ENCODE measurements at places on chromosomes 5 and 9.

DNA sequence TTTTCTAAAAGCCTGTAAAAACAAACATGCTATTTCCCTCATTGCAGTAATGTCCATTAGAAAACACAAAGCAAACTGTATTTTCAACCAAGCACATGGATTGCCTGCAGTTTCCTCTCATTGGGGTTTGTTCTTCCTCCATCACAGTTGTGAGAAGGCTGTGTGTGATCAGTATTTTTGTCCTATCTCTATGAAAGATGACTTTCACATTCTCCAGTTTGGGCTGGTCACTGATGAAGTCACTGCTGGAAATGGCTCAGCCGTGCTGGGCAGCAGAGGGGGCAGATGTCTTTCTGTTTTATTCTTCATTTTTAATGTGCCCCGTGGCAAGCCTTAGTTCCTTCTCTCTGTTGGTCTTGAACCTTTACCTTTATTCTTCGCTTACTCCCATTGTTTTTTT is 288.9 kb upstream of the MPDZ start:
- H3K27ac ChIP-seq, result no peak overlapping the region
- H3K27me3 ChIP-seq, result no peaks in the 10 kb centered on the region
- DNase-seq, result no peak
- no peaks in the 10 kb centered on the region for H3K4me1 ChIP-seq
- no peaks in the 10 kb centered on the region for H3K36me3 ChIP-seq

GRCh38 chr5:151682240-151682639 is 4.5 kb downstream of the SPARC start:
- H3K27me3 ChIP-seq, result no peaks in the 10 kb centered on the region
- H3K4me1 ChIP-seq, result no peaks in the 10 kb centered on the region
- no peaks in the 10 kb centered on the region for H3K36me3 ChIP-seq
- no peak overlapping the region for H3K4me3 ChIP-seq

- H3K27me3 ChIP-seq, result no peaks in the 10 kb centered on the region
- no peaks in the 10 kb centered on the region for H3K36me3 ChIP-seq
- no peak overlapping the region for H3K27ac ChIP-seq
- no peak for DNase-seq
These were observed 24.1 kb downstream of the RANBP3L start for GRCh38 chr5:36277521-36278176.

DNA sequence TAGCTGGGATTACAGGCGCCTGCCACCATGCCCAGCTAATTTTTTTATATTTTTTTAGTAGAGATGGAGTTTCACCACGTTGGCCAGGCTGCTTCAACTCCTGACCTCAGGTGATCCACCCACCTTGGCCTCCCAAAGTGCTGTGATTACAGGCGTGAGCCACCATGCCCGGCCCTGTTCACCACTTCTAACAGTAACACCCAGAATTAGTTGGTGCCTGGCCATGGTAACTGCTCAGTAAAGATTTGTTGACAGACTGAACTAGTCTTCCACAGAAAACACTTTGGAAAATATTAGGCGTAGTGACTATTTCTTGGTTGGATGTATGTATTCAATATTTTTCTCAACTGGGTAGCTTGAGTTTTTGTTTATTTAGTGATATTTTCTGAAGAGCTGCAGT is 24.0 kb downstream of the TUT7 start:
- H3K27me3 ChIP-seq, result no peaks in the 10 kb centered on the region
- peaks cover 39% of the 10 kb centered on the region for H3K36me3 ChIP-seq
- DNase-seq, result no peak
- no peak overlapping the region for H3K4me3 ChIP-seq

GRCh38 chr5:41306005-41306404 is 92.7 kb upstream of the C6 start:
- DNase-seq, result no peak
- H3K4me3 ChIP-seq, result no peak overlapping the region

DNA sequence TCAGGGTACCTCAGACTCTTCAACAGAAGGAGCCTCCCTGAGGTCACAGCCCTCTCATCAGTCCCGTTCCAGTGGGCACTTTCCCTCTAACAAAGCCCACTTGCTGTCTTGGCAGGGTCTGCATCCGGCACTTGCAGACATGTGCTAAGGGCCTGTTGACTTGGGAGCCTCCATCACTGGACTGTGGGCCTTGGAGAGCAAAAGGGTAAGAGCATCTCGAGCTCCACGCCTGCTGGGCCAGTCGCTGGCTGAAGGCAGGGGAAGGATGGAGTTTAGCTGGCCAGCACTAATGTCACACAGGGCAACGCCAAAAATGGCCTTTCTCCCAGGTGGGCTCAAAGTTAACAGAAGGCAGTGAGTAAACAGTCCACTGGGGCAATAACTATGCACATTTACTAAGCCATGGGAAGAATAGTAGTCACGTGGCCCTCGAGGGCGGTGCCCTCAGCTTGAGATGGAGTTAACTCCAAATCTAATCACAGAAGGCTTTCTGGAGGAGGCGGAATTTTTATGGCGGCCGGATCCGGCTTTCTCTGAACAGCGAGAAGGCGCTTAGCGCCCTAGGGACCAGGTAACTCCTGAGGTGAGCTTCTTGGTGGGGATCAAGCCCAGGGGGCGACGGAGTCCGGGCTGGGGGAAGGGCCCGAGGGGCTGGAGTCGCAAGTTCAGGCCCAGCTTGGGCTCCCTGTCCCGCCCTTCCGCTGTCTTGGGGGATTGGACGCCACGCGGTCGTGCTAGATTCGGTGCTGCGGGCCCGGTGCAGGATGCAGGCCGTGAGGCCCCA is 2.0 kb upstream of the NSD1 start:
- H3K4me1 ChIP-seq, result peaks cover 49% of the 10 kb centered on the region
- peaks cover 8% of the 10 kb centered on the region for H3K36me3 ChIP-seq
- DNase-seq, result no peak
- H3K27me3 ChIP-seq, result no peaks in the 10 kb centered on the region

DNA sequence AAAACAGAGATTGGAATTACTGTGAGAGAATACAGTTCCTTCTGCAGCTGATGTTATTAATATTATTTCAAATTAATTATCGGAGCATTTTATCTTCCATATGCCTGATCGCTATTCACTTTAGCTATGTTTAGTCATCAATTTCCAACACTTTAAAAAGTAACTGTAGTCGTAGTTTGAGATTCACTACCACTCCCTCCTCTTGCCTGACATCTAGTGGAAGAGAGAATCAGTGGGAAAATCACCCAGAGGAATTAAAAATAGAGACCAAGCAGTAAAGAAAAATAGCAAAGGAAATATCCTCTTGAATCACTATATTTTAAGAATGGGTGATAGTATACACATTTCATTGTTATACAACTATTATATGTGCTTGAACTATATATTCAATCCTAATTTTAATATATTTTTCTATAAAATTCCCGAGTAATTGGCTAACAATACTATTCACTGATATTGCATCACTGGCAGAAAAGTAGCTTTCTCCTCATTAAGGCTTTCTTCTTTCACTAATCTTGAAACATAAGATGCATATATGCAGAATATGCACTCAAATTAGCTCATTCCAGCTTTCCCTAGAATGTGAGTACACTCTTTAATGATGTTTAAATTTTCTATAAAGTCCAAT is 708.7 kb downstream of the CDH9 start:
- H3K27me3 ChIP-seq, result no peaks in the 10 kb centered on the region
- H3K4me3 ChIP-seq, result no peak overlapping the region
- no peak overlapping the region for H3K27ac ChIP-seq
- H3K4me1 ChIP-seq, result no peaks in the 10 kb centered on the region
- DNase-seq, result no peak

DNA sequence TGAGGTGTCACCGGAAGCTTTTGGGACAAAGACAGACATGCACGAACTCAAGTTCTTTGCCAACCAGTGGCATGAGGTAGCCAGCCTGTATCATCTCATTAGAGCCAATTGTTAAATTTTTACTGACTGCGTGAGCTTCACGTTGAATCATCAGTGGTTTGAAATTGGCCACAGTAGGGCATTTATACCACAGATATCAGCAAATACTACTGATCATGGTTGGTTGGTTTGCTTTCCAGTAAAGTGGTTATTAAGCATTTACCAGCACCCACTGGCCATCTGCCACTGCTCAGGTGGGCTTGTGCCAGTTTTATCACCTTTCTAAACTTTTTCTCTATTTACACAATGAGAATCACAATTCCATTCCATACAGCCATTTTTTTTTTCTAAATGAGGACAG is 28.4 kb upstream of the SHC3 start:
- H3K4me3 ChIP-seq, result no peak overlapping the region
- H3K27ac ChIP-seq, result no peak overlapping the region
- no peaks in the 10 kb centered on the region for H3K4me1 ChIP-seq
- no peaks in the 10 kb centered on the region for H3K27me3 ChIP-seq

DNA sequence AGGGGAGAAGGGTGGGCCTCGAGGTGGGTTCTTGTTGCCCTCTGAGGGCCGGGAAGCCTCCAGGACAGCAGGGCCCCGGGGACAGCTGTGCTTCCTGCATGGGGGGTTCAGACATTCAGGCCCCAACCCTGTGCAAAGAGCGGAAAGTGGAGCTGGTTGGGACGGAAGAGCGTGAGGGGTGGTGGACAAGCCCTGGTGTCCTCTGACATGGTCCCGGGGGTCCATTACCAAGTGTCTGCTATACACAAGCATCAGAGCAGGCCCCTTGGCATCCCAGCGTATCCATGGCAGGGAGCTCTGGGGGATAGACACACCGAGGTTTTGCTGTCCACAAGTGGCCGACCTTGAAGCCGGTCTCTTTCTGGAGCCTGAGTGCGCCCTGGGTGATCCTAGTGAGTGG is 9.3 kb downstream of the PLPP7 start:
- H3K27ac ChIP-seq, result no peak overlapping the region
- no peaks in the 10 kb centered on the region for H3K4me1 ChIP-seq
- no peaks in the 10 kb centered on the region for H3K36me3 ChIP-seq

- no peak overlapping the region for H3K4me3 ChIP-seq
- H3K27me3 ChIP-seq, result no peaks in the 10 kb centered on the region
- H3K36me3 ChIP-seq, result peaks cover 6% of the 10 kb centered on the region
- peak; percentile 13 for DNase-seq
- no peaks in the 10 kb centered on the region for H3K4me1 ChIP-seq
These were observed 79.8 kb downstream of the RICTOR start for GRCh38 chr5:38994324-38994927.

GRCh38 chr5:7251132-7251531 is 144.8 kb upstream of the ADCY2 start:
- no peak for DNase-seq
- no peak overlapping the region for H3K27ac ChIP-seq
- no peaks in the 10 kb centered on the region for H3K36me3 ChIP-seq
- no peaks in the 10 kb centered on the region for H3K4me1 ChIP-seq
- no peaks in the 10 kb centered on the region for H3K27me3 ChIP-seq

DNA sequence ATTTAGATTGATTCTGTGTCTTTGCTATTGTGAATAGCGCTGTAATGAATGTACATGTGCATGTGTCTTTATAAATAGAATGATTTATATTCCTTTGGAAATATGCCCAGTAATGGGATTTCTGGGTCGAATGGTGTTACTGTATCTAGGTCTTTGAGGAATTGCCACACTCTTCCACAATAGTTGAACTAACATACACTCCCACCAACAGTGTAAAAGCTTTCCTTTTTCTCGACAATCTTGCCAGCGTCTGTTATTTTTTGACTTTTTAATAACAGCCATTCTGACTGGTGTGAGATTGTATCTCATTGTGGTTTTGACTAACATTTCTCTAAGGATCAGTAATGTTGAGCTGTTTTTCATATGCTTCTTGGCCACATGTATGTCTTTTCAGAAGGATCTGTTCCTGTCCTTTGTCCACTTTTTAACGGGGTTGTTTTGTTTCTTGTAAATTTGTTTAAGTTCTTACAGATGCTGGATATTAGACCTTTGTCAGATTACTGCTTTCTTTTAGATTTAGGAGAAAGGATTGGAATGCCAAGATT is 125.0 kb upstream of the NR5A1 start:
- no peaks in the 10 kb centered on the region for H3K4me1 ChIP-seq
- no peaks in the 10 kb centered on the region for H3K27me3 ChIP-seq
- H3K27ac ChIP-seq, result no peak overlapping the region
- DNase-seq, result no peak
- no peaks in the 10 kb centered on the region for H3K36me3 ChIP-seq

DNA sequence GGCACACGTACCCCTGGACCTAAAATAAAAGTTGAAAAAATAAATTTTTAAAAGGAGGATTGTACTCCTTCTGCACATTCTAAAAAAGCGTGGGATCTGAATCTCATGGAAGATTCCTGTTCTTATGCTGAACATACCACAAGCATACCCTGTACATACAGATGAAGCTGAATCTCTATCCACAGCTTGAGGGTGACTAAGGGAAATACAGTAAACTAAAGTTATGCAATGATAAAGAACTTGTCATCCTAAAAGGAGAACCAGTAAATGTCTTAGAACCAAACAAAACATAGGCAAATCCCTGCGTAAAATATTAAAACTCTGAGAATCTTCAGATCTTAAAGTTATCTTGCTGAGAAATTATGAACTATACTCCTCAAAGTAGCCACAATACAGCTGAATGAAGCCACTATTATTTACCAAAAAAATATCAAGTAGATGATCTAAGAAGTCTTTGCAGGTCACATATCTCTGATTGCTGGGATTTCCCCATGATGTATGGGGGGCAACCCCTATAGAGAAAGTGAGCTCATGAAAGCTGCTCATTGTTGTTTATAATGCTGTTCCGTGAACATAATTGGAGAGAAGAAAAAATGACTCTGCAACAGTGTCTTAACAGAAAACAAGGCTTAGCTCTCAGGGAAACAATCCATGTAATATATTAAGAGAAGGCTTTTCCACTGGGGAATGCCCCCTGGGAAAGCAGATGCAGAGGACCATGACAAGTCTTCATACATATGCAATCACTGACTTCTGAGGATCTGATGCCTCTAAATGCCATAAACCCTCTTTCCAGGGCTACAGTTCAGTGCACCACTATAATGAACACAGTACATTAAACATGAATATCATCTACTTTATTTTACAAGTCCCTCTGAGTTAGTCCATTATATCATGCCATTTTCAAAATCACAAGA is 210.1 kb downstream of the EPB41L4A start:
- no peak for DNase-seq
- H3K36me3 ChIP-seq, result no peaks in the 10 kb centered on the region
- no peaks in the 10 kb centered on the region for H3K4me1 ChIP-seq
- H3K27ac ChIP-seq, result no peak overlapping the region

GRCh38 chr9:111909444-111909843 is 12.8 kb downstream of the UGCG start:
- H3K36me3 ChIP-seq, result peaks cover 6% of the 10 kb centered on the region
- no peaks in the 10 kb centered on the region for H3K27me3 ChIP-seq
- peaks cover 74% of the 10 kb centered on the region for H3K4me1 ChIP-seq

DNA sequence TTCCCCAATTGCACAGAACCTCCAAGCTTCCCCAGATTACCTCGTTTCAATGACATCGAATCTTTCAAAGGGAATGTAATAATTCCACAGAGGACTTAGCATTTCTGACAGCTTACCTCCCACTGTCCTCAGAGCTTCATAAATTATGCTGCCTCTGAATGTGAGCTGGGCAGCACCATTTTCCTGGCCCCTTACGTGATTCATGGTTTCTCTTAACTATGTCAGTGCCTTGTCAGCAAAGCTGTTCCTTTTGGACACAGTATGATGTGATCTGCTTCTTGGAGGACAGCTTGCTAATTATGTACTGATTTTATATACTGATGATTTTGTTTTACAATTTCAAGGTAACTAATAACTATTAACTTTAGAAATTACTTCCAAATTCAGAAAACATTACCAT is 27.7 kb upstream of the SSBP2 start:
- no peaks in the 10 kb centered on the region for H3K36me3 ChIP-seq
- peak overlapping the region; percentile 65 for H3K27ac ChIP-seq
- DNase-seq, result no peak
- H3K27me3 ChIP-seq, result no peaks in the 10 kb centered on the region

- no peak for DNase-seq
- no peak overlapping the region for H3K4me3 ChIP-seq
- H3K4me1 ChIP-seq, result no peaks in the 10 kb centered on the region
- no peaks in the 10 kb centered on the region for H3K36me3 ChIP-seq
- H3K27ac ChIP-seq, result no peak overlapping the region
- H3K27me3 ChIP-seq, result no peaks in the 10 kb centered on the region
These were observed 350.8 kb downstream of the DMRT2 start for GRCh38 chr9:1400983-1401382.
